ENCODE measurements at places on chromosomes 1 and 21.

GRCh38 chr21:42389449-42389835 is 6.4 kb downstream of the TMPRSS3 start:
- DNase-seq, result no peak

- DNase-seq, result no peak
Observed at GRCh38 chr1:240682166-240682858, 70.4 kb upstream of the GREM2 start.

DNA sequence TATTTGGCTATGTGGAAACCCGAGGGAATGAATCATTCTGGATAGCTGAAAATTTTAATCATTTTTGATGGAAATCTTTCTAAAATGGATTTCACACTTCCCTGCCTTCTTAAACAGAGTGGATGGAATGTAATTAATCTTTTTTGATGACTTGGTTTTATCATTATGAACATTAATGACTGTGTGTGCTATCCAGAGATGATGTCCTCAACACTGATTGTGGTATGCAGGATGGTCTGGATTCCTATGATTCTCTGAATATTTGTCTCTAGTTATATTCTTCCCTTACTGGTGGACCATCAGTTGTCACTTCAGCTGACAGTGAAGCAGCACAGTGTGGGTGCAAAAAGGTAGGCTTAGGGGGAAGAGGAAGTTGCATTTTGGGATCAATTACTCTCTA is 513.5 kb downstream of the LMO4 start:
- DNase-seq, result no peak

- no peak for DNase-seq
Observed at GRCh38 chr1:85308833-85309350, 32.5 kb upstream of the BCL10 start.

GRCh38 chr1:62241371-62242131 is 46.9 kb downstream of the L1TD1 start:
- DNase-seq, result peak; percentile 20

GRCh38 chr1:71245246-71245645 is 164.4 kb upstream of the ZRANB2 start:
- DNase-seq, result no peak

- no peak for DNase-seq
Observed at GRCh38 chr1:59126366-59126765, 170.5 kb upstream of the FGGY start.

GRCh38 chr21:43602266-43603232 is 56.7 kb downstream of the HSF2BP start:
- no peak for DNase-seq

DNA sequence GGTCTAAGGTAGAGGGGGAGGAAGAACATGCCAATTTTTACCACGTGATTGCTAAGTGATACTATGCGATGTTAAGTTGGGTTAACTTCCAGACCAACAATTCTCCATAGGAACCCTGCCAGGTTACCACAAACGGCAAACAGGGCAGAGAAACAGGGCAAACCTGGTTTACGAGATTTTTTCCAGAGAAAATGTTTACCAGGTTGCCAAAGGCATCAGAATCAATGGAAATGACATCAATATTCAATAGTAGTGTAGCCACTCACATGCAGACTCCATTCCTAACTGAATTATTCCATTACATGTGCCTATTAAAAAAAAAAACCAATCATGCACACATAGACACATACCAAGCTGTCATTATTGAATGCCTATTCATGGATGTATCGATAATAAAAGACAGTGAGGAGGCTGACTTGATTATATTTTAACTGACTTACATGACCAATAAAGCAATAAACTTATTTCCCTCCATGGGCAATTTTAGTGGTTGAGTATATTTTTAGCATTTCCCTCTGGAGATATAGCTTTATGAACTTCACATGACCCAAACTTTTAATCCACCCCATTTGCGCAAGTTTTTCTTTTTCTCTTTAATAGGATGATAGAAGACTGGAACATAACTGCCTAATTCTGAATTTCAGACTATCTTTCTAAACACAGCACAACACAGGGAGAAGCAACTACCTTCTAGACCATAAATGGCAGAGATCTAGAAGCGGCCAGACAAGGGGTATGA is 40.5 kb upstream of the KCNE1 start:
- DNase-seq, result no peak

GRCh38 chr1:75677443-75677842 is 47.1 kb upstream of the ACADM start:
- DNase-seq, result no peak

DNA sequence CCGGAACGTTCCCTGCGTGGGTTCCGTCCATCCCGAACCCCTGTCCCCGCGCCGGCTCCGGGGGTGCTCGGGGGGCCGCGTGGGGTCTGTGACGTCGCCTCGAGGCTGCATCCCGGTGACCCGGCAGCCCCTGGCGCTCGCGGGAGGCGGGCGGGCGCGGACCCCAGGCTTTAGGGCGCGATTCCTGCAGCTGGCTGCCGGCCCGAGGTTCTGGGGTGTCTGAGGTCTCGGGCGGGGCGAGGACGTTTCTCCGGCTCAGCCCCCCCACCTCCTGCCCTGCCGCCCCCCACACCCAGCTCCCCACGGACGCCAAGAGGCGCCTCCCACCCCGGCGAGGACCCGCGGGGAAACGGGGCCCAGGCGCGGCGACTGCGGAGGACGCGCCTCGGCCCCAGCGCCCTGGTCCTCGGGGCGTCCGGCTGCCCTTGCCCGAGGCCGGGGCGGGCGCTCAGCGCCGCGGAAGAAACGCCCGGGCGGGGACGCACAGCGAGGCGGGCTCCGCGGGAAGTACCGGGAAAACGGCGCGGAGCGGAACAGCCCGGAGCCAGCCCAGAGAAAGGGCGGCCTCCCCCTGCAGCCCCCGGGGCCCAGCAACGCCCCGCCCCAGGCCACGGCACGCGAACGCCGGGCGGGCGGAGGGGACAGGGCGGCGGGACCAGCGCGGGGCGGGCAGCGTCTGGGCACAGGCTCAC is 1.3 kb upstream of the PCBP3 start:
- DNase-seq, result no peak

Measured in urinary bladder (tissue), 4 donors.